Esophagus mucosa (tissue), 1 donor: ENCODE measurements at places on chromosomes 3 and 15.

DNA sequence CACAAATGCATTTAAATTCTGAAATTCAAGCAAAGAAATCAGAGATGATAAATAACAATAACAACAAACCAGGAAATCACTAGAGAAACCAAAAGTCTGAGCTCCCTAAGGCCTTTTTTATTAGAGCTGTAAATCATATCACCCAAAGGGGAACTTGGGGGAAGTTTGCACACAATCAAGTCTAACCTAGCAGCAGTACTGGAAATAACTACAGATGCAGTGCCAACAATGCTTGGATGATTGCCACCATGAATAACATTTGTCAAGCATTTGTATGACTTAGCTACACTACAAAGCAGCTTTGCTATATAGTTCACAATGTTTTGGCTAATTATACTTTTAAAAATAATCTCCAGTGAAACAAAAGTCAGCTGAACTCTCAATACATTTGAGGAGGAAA lies 27.8 kb downstream of the SHQ1 start:
- ATAC-seq, result no peak

DNA sequence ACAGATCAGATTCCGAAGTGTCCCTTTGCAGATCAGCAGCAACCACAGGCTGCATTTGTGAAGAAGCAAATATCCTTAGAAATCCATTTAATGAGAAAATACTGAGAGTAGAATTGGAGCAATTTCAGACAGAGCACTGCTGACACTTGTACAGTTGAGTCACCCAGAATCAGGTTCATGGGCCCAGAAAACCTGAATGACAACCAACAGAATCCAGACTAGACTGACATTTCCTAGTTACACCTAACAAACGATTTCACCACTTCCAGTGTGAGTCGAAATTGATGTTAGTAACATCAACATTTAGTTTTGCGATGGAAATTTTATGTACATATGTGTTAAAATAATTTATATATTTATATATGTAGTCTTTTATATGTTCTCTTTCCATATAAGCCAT lies 16.8 kb downstream of the GABRR3 start:
- peak; percentile 79 for ATAC-seq

GRCh38 chr3:182491577-182491976 lies 301.7 kb upstream of the ATP11B start:
- ATAC-seq, result no peak

- ATAC-seq, result no peak
Measured at GRCh38 chr15:70763950-70764730, 782 bp upstream of the UACA start.

GRCh38 chr3:3696345-3696744 lies 102.9 kb upstream of the LRRN1 start:
- ATAC-seq, result no peak

DNA sequence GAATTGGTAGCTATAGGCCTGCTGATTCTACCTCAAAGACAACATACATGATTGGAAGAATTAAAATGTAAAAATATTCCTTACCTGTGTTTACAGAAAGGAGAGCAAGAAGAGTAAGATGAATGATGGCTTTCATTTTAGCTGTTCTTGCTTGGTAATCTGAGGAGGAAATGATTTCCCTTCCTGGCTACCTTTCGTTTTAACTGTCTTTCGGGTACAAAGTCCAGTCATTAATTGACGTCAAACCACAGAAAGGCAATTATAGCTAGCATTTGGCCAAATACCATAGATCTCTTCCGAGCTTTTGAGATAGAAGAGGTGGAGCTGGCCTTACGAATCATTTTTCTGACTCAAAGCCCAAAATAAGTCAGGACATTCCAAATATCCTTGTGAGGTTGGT lies at the start of gene MUC13:
TSS of gene MUC13 (minus strand) at position 175 of the 400 bp plus-strand sequence. CDS start at position 136, 39 bp downstream.
- no peak for ATAC-seq

DNA sequence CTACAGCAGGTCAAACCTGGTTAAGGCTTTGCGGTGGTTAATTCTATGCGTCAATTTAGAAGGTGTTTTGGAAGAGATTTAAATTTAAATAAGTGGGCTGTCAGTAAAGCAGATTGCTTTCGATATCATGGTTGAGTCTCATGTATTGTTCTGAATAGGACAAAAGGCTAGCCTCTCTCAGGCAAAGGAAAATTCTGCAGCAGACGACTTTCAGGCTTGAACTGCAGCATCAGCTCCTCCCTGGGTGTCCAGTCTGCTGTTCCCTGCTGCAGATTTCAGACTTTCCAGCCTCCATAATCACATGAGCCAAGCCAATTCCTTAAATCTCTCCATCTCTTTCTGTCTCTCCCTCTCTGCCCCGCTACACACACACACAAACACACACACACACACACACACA lies 143.2 kb downstream of the TUSC7 start:
- ATAC-seq, result no peak

- ATAC-seq, result peak; percentile 82
Measured at GRCh38 chr3:23796518-23796917, 9.2 kb upstream of the UBE2E1 start.

DNA sequence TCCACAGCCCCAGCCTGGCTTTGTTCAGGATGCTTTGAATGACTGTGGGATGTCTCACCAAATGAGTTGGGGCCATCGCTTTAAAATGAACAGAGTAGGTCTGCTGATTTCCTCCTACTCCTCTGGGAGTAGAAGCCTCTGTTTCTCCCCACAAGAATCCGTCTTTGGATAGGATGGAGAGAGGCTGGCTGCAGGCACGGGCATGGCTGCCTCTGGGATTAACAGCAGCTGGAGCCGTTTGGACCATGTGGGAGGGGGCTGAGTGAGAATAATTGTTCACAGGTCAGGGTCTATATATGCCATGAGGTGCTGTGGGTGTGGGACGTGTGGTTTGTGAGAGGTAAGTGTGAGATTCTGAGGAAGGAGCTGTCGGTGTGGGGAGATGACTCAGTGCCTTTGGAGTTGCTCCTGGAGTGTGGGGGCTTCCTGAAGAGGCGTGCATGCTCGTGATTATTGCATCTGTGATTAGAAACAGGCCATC lies 48.0 kb upstream of the APEH start:
- no peak for ATAC-seq
